ENCODE measurements at places on chromosomes 1 and 21.

GRCh38 chr1:180157576-180158057, 2.9 kb downstream of the QSOX1 start:
- peak; percentile 98 for DNase-seq

DNA sequence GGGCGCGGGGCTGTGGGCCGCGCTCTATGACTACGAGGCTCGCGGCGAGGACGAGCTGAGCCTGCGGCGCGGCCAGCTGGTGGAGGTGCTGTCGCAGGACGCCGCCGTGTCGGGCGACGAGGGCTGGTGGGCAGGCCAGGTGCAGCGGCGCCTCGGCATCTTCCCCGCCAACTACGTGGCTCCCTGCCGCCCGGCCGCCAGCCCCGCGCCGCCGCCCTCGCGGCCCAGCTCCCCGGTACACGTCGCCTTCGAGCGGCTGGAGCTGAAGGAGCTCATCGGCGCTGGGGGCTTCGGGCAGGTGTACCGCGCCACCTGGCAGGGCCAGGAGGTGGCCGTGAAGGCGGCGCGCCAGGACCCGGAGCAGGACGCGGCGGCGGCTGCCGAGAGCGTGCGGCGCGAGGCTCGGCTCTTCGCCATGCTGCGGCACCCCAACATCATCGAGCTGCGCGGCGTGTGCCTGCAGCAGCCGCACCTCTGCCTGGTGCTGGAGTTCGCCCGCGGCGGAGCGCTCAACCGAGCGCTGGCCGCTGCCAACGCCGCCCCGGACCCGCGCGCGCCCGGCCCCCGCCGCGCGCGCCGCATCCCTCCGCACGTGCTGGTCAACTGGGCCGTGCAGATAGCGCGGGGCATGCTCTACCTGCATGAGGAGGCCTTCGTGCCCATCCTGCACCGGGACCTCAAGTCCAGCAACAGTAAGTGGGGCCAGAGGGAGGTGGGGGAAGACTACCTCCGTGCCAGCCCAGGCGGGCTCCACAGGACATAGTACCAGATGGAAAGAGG, 808 bp downstream of the MAP3K21 start:
- DNase-seq = no peak

GRCh38 chr1:76053021-76053420, 21.5 kb upstream of the ST6GALNAC3 start:
- no peak for DNase-seq

DNA sequence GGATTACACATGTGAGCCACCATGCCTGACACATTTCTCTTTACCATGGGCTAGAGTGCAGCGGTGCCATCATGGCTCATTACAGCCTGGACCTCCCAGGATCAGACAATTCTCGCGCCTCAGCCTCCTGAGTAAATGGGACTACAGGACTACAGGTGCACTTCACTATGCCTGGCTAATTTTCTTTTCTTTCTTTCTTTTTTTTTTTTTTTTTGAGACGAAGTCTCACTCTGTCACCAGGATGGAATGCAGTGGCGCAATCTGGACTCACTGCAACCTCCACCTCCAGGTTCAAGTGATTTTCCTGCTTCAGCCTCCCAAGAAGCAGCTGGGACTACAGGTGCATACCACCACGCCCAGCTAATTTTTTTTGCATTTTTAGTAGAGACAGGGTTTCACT, 14.8 kb upstream of the KIF1B start:
- no peak for DNase-seq

GRCh38 chr1:57963581-57963980, 539.7 kb upstream of the DAB1 start:
- DNase-seq = peak; percentile 92

GRCh38 chr1:1755426-1755825, 22.8 kb downstream of the NADK start:
- DNase-seq = no peak

DNA sequence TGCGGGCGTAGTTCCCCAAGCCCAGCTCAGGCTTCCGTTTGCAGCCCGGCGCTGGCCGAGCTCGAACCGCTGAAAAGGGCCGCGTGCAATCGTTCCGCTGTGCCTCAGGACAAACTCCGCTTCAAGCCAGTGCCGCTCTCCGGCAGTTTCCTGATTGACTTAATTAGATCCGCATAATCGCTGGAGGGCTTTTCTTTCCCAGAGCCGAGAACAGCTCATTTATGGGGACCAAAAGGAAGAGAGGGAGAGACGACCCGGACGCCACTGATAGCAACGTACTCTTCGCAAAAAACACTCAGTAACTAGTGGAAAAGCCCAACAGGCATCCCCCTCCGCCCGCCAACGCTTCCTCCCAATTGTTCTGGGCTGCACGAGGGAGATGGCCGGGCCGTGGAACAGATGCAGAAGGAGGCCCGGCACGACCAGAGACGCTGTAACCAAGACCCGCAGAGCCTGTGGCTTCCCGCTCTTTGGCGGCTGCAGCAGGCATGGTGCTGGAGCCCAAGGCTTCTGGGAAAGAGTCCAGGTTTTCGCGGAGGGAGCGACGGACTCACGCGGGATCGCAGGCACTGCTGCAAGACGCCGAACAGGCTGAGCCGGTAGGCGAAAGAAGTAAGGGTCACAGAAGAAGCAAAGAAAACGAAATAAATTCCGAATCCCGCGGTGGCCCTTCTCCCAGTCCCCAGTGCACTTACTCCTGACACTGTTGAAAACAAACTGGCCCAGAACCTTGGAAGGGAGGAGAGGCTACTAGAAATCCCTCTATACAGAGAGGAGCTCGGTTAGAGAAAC, 3.6 kb upstream of the FOXD2 start:
- no peak for DNase-seq

- no peak for DNase-seq
These were observed 71.6 kb upstream of the GREM2 start for GRCh38 chr1:240683576-240683975.

GRCh38 chr1:110615548-110616130, 9.5 kb upstream of the KCNA2 start:
- peak; percentile 39 for DNase-seq

GRCh38 chr1:228174482-228175315, 9.1 kb downstream of the IBA57 start:
- DNase-seq = no peak

- DNase-seq = no peak
These were observed 49.3 kb downstream of the LPGAT1 start for GRCh38 chr1:211781260-211781659.

DNA sequence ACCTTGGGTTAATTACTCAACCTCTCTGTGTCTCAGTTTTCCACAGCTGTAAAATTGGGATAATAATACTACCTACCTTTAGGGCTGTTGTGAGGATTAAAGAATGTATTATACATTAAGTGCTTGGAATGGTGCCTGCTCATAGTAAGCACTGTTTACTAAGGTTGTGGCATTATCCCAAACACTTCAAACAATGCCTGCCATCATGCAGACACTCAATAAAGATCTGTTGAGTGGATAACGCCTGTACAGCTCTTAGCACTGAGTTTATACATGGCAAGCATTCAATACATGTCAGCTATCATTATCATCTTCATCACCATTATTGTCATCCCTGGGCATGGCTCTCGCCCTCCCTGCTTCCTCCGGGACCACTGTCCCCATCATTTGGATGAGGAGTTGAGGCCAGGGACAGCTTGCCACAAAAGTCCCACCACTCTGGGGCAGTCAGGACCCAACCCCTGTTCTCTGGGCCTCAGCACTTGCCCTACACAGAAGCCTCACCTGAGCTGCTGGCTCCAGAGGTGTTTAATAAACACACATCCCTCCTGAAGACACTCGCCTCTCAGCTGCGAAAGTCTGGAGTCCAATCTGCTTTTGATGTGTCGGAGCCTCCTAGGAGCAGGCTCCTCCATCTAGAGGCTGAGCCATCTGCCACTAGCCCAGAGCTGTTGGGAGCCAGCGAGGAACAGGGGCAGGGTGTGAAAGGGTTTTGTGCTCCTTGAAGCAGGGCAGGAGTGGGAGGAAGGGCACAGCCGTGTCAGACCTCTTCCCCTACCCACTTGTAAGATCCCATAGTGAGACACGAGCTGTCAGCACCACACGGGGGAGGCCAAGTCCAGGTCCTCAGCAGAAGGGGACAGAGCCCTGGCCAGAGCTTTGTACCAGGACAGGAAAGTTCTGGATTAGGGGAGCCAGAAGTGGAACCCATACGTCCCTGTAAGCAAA, 80.9 kb upstream of the ZC3H12A start:
- DNase-seq = no peak

GRCh38 chr1:205273551-205273982, 45.8 kb downstream of the TMCC2 start:
- DNase-seq = peak; percentile 59

GRCh38 chr1:7447736-7448135, 323.4 kb upstream of the VAMP3 start:
- no peak for DNase-seq

DNA sequence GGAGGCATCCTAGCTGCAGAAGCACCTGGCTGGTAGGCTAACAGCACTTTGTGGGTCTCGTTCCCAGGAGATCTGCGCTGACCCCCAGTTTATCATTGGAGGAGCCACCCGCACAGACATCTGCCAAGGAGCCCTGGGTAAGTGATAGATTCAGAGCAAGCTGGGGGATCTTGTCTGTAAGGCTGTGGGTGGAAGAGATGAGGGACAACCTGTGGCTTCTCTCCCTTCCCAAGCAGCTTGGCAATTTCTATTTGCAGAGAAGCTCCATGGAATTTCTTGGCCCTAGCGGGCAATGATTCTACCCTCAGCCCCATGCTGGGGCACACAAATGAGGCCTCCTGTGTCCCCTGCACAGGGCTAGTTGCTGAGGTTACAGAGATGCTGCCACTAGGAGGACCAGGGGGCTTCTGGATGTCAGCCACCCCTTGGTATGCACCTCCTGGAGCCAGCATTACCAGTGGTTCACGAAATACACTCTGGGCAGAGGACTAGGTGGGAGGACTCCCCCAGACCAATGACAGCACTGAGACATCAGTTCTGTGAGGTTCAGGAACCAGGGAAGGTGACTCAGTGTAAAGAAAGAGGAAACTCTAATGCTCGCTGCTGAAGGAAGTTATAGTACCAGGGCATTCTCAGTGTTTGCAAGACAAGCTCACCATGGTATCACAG, 5.5 kb downstream of the CAPN2 start:
- DNase-seq = no peak

- DNase-seq = no peak
These were observed 20.3 kb upstream of the PTGFRN start for GRCh38 chr1:116889380-116889779.

DNA sequence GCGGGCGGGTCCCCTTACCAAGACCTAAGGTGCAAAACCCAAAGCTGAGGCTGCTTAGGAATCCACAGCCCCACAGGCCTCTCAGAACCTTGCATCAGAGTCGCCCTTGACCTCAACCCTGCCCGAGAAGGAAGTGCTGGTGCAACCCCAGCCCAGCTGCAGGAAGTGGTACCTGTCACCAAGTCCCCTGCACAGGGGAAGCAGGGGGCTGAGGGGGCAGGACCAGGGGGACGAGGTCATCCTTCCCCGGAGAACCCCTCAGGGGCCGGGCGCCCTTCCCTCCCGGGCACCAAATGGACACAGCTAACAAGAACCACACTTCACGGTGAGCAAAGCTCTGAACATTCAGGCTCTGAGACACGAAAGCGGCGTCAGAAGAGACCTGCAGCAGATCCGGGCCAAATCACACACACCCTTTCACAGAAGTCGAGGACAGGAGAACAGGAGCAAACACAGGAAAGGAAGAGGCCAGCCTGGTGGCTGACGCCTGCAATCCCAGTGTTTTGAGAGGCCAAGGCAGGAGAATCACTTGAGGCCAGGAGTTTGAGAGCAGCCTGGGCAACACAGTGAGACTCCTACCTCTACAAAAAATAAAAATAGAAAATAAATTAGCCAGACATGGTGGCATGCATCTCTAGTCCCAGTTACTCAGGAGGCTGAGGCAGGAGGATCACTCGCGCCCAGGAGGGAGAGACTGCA, 6.4 kb downstream of the ITGB2 start:
- no peak for DNase-seq

- DNase-seq = no peak
These were observed 4.5 kb upstream of the FAM177B start for GRCh38 chr1:222732216-222733159.

DNA sequence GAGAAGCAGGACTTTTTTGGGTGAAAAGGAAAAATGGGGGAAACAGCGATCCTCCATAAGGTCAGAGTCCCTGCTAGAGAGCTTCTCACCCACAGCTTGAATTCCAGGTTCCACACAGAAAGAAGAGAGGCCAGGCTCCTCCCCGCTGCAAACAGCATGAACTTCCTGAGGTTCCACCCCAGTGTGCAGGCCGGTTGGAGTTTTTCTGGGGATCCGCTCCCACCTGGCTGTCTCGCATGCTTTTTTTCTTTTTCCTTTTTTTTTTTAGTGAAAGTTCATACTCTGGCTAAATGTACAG, 595.1 kb upstream of the ZP4 start:
- DNase-seq = peak; percentile 17

DNA sequence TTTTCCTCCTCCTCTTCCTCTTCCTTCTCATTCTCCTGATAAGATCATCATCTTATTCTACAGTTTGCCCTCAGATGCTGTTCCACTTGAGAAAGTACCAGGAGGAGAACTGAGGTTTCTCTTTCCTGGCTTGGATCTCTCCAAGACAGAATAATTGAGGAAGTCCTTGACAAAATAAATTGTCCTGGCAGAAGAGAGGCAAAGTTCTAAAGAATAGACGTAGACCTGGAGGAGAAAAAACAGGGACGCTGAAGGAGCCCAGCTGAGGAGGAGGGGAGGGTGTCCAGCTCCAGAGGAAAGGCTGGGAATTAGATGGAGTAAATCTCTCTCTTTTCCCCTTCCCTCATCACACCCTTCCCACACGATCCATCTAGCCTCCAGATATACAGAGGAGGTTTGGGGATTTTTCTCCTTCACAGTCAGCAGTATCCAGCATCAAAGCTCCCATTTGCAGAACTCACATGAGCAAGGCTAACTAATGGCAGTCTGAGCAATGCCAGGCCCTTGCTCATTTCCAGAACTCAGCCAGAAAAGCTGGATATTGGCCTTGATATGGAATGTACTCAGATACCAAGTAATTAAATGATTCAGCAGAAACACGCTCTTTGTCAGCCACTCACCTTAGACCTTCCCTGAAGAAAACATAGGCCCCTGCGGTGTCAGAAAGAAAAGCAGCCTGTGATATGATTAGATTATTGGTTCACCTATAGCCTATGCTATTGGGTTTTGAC, 5.1 kb upstream of the GNG12 start:
- DNase-seq = no peak

DNA sequence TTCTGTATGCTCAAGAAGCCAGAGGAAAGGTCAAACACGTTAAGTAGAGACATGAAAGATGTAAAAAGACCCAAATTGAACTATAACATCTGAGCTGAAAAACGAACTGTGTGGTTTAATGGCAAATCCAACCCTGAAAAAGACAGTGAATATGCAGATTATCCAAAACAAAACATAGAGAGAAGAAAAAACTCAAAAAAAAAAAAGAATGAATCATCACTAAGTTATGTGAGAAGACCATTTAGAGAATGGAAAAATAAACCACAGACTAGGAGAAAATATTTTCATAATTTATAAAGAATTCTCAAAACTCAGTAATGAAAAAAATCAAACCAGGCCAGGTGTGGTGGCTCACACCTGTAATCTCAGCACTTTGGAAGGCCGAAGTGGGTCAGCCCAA, 253.3 kb downstream of the PLPP3 start:
- DNase-seq = no peak

GRCh38 chr1:59316497-59317128, 19.7 kb downstream of the FGGY start:
- no peak for DNase-seq

GRCh38 chr1:29655945-29656850, 419.9 kb downstream of the PTPRU start:
- no peak for DNase-seq

All from NCI-H2081 treated with DMSO at 0.1 percent for 48 hours (cell line).